ENCODE measurements at places on chromosomes 5 and 9.

DNA sequence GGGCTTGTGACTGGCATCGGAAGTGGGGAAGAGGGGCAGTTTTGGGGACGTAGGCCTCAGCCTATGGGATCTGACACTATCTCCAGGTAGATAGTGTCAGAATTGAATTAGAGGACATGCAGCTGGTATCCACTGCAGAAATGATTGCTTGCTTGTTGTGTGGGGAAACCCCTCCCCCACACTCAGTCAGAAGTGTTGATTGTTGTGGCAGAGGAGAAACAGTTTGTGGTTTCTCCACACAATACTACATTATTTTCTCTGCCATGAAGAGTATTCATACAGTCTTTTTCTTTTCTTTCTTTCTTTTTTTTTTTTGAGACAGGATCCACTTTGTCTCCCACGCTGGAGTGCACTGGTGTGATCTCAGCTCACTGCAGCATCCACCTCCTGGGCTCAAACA is 113.9 kb downstream of the ARRDC3 start:
- DNase-seq = no peak

DNA sequence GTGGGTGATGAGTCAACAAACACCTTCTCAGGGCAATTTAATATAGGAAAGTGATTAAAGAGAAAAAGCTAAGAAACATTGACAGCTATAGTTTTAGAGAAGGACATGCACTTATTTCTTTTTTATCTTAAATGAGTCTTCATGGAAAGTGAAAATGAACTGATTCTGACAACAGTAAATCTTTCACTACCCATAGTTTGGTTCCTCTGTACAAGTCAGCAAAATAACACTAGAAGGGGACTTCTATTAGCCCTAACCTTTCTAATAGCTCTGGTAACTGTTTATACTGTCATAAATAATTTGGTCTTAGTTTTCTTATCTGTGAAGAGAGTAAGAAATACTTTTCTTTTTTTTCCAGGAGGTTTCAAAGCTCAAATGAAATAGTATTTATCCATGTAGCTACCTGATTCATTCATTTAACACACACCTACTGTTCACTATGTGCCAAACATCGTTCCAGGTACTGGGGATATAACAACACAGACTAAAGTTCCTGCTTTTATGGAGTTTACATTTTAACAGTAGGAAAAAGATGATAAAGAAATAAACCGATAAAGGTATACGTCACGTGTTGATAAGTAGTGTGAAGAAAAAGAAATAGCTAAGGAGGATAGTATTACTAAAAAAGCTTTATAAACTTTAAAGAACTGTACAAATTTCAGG is 148.2 kb downstream of the PCSK1 start:
- DNase-seq = no peak

DNA sequence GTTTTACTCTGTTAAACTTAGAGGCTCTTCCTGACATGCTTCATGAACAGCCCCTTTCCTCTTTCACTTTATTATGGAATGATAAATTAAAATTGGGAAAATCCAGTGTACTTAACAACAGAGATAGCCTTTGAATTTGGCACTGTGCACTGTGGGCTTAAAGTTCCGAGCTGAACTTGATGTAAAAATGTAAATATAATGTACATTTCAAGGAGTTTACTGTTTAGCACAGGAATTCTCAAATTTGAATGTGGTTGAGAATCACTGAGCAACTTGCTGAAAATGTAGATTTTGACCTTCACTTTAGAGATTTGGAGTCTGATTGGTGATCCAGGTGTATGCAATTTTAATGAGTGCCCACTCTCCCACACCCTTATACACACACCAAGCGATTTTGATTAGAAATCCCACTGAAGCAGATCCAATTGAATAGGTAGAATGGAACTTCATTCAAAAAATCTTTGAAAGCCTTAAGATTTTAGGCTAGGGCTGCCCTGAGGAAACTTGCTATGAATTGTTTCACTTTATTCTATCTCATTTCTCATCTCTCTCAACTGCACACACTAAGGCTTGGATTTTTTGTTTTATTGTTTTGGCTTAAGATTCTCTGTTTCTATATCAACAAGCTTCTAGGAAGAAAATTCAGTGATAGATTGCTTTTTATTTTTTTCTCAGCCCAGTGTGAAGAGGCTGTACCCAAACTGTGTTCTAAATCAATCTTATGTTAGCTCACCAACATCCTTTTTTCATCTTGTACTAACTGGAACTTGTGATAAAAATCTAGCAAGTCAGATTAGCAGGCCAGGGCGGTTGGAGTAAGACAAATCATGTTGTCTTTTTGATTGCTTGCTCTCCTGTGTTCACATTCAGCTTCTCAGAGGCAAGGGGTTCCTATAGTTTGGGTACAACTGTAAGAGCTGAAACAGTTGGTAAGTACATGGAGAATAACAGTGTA is 22.9 kb downstream of the NUDT12 start:
- no peak for DNase-seq

- no peak for DNase-seq
Observed at GRCh38 chr5:68449380-68449779, 233.8 kb downstream of the PIK3R1 start.

DNA sequence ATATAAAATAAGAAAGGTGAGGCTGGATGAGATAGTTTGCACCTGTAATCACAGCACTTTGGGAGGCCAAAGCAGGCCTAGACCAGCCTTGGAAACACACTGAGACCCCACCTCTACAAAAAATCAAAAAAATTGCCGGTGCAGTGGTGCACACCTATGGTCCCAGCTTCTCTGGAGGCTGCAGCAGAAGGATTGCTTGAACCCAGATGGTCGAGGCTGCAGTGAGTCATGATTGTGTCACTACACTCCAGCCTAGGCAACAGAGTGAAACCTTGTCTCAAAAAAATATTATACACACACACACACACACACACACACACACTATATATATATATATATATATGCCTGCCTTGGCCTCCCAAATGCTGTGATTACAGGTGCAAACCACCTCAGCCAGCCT is 1.3 kb downstream of the SLC35D2 start:
- no peak for DNase-seq

DNA sequence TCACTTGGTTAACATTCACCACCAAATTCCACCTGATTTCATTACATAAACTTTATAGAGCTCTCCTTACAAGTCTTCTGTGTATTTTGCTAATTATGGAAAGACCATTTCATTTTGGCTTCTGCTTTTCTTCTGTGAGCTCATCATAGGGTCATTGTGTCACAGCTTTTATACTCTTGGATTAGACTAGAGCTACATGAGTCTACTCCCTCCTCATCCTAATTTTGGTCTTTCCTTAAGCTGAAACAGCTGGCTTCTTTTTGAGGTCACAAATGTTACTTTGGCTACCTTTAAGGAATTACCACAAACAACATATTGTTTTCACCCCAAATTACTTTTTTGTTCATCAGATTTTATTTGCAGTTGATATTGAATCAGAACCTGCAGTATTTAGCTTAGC is 103.0 kb downstream of the NPR3 start:
- no peak for DNase-seq

DNA sequence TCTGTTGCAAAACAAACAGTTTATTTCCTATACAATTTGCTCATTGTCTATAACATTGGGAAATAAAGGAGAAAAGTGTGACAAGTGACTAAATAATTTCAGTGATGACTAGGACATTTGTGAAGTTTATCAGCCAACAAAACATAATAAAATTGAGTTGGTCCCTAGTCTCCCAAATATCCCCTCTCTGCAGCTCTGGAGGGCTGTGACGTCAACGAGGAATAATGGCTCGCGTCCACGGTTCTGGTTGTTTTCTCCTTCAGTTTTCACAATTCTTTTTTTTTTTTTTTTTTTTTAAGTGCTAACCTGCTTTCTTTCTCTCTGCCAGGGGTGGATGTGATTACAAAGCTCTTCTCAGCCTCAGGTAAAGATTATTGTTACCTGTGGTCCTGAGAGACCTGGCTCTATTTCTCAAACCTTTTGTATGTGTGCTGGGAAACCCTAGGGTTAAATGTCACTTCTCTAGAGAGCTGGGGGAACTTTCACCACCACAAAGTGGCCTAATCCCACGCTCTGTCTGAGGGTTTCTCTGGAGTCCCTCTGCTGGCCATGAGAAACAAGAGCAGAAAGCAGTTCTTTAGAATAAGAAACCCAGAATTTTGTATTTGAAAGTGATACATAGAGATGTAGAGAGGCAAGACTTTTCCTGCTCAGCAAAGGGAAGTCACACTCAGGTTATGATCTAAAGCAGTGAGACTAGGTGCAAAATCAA is 36.2 kb upstream of the ANKRD55 start:
- no peak for DNase-seq

DNA sequence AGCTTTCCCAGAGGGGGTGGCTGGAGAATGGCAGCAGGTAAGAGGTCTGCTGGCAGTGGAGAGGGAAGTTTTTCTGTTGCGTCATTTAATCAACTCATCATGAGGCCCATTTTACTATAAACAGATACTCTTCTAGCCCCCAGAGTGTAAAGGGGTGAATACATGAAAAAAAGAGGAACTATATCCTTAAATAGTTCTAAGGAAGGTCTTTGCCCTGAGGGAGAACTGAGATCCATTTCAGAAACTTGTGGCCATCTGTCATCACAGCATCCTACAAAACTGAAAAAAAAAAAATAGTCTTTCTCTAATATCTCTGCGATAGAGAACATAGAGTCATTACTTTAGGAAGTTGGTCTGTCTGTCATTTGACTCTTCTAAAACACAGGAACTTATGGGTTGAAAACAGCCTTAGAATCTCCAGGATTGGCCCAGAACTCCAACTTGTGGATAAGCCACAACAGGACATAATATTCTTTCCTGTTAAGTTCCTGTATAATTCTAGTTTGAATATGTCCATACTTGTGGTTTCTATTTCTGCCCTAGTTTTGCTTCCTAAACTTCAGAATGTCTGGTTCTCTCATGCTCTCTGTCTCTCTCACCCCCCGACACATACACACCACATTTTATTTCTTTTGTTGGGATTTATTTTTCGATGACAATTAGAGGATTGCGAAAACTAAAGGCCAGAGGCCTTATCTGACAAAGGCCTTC is 238.5 kb upstream of the PIK3R1 start:
- DNase-seq = no peak
